ENCODE measurements at places on chromosomes 2 and 18.

- no peak for DNase-seq
These were observed at the start of gene GREB1L for GRCh38 chr18:21242141-21242779. Gene GREB1L (plus strand): TSS chr18:21242232. CDS start chr18:21383519, 141,287 bp downstream.

GRCh38 chr2:149180226-149180875 is 141.9 kb downstream of the LYPD6B start:
- no peak for DNase-seq

GRCh38 chr18:48151421-48152065 is 221.1 kb upstream of the SMAD2 start:
- no peak for DNase-seq

DNA sequence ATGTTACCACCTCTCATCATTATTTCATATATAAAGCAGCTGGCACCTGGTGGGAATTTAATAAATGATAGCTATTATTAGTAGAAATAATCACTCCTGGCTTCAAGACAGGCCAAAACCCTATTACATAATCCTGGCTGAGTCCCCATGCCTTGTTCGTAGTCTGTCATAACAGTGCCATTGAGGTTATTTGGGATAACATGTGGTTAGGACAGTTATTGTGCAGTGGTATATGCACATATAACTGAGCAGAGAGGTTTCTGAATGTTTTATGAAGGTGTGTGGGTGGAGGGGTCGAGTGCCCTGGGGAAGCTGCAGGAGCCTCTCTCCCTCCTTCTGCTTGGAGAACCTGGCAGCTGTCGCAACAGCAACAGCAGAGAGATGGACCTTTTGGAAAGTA is 162.4 kb upstream of the NABP1 start:
- DNase-seq, result no peak

DNA sequence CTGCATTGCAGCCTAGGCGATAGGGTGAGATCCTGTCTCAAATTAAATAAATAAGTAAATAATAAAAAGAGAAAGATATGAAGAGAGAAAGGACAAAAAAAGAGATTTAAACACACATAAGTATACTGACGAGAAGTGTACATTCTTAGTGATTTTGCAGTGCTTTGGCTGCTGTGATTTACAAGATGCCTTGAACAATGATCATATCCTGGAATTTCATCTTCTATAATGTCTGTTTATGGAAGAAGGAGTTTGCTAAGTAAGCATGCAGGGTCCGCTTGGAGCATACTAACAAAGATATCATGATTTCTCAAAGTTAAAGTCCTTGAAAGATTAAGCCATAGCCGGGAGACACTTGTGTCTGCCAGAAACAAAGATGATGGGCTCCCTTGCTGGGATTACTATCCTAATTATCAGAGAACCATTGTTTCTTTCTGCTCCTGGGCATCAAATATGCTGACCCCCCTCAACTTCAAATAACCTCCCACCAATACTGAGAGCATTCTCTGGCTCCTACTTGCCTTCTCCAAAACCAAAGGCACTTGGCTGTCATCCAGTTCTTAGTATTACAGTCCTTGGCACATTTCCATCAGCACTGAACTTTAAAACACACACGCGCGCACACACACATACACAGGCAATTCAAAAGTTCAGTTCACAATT is 47.5 kb upstream of the STAM2 start:
- DNase-seq, result peak; percentile 63

DNA sequence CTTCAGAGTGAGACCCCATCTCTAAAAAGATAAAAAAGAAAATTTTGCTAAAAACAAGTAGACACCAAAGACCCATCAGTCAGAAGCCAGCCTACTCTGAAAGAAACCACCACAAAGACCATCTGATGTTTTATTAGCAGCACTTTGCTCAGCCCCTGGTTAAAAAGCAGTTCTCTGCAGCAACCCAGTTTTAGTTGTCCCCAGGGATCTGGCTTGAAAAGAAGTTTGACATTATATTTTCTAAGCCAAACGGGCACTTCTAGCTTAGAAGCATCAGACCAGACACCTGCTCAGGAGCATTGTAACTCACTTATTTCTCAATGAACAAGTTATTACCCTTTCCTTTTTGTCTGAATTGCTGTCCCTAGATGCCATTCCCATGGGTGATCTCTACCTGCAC is 164.2 kb upstream of the ETAA1 start:
- no peak for DNase-seq

DNA sequence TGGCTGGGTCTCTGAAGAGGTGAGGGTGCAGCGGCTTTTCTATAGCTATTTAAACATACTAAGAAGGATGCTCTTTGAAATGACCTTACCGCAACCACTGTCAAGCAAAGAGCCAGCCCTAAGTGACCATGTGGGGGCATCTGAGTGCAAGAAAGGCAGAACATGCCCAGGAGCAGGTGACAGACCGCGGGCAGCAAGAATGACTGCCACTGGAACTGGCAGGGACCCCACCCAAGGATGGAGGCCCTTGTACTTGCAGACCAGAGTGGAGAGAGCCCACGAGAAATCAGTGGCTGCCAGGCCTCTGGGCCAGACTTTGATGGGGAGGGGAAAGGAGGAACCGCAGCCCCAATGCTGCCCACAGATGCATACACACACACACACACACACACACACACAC is 33.1 kb downstream of the DNMT3A start:
- no peak for DNase-seq

GRCh38 chr2:236754271-236754944 is 184.8 kb downstream of the ACKR3 start:
- DNase-seq, result no peak

DNA sequence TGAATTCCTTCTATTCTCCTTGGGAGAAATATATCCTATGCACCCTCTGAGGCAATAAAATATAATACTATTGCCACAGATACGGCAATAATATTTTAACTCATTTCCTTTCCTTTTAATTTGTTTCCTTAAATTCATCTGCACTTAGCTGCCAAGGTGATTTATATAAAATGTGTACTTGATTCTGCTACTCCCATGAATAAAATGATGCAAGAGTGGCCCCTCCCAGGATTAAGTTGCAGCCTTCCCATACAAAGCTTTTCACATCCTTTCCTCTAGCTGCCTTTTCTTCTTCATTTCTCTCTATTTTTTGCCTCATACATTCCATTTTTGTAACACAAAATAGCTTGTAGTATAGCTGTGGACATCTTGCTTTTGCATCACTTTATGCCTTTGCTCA is 464.1 kb upstream of the ZEB2 start:
- no peak for DNase-seq

GRCh38 chr2:232588680-232589585 is 38.4 kb downstream of the EIF4E2 start:
- peak; percentile 22 for DNase-seq

DNA sequence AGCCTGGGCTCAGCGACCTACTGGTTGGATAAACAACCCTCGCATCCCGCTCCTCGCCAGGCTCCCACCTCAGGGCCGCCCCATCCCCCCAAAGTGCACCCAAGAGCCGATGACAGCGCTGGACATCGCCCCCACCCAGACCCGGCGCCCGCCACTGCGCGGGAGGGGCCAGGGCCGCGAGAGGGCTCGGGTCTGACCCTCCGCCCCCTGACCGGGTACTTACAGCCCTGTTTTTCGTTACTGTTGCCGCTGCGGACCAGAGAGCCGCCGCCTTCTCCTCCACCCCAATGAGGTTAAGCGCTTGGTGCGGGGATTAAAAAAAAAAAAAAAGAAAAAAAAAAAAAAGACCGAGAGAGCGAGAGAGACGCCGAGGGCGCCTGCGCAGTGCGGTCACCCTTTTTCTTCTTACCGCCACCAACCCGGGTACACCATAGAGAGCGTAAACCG is at the start of gene CLASP1:
Gene CLASP1 (minus strand): TSS at position 314 of the 447 bp plus-strand sequence. CDS start 43,567 bp downstream, outside the sequence.
- no peak for DNase-seq

- DNase-seq, result no peak
These were observed 196.0 kb downstream of the FHOD3 start for GRCh38 chr18:36493349-36494159.

DNA sequence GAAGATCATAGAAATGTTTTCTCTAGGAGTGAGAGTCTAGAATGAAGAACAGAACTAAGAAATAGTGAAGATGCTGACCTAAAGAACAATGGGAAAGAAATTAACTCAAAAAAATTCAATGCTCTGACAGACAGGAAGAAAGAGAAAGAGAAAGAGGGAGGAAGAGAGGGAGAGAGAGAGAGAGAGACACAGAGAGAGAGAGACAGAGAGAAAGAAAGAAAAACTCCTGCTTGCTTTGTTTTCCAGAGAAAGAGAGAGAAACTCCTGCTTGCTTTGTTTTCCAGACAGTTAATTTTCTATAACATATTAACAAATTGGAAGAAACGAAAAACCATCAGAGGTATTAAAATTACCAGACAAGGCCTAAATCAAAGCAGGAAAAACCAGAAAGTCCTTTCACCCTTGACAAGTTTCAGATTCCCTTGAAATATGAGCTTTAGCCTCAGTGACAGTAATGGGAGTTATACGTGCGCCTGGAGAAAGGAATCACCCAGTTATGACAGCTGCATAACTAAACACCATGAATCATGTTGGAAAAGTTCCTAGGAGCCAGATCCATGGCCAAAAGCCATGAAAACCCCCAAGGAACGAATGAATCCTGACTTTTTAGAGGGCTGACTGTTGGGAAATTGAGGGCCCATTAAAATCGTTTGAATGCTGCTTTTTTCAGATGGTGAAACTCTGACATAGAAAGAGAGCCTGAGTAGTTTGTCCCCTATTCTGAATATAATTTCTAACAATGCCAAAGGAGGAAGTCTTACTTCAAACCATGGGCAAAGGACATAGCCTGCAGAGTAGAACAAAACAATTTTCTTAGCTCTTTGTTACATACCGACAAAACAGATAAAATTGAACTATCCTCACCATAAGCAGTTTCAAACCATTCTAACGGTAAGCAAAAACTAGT is 228.6 kb upstream of the CHST9 start:
- DNase-seq, result peak; percentile 15
